Fibroblast of skin of right biceps (primary cell): ENCODE measurements at places on chromosomes 5 and 9.

GRCh38 chr5:170644501-170644900 lies 139.0 kb upstream of the GABRP start:
- no peak for DNase-seq

DNA sequence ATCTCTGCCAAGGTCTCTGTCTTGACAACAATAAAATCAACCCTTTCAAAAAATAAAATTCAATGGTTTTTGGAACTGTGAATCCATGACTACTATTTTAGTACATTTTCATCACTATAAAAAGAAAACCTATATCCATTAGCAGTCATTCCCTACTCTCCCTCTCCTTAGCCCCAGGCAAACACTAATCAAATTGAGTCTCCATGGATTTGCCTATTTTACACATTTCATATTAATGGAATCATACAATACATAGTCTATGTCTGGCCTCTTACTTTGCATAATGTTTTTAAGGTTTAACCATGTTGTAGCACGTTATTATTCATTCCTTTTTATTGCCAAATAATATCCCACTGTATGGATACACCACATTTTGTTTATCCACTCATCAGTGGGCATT lies 24.1 kb downstream of the RIGI start:
- DNase-seq, result no peak

- DNase-seq, result no peak
Measured at GRCh38 chr9:101999441-101999840, 261.0 kb upstream of the GRIN3A start.

DNA sequence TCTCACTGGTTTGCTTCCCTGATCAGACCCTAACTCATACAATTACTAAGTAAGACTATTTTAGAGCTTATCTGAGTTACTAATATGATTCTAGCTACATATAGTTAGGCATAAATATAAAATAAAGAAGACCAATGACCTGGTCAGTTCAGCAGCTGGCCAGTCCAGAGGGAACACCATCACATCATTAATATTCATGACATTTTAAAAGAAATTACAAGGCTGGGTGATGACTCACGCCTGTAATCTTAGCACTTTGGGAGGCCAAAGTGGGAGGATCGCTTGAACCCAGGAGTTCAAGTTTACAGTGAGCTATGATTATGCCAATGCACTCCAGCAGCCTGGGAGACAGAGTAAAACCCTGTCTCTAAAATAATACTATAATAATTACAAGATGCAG lies 37.0 kb upstream of the CDC42SE2 start:
- DNase-seq, result no peak

DNA sequence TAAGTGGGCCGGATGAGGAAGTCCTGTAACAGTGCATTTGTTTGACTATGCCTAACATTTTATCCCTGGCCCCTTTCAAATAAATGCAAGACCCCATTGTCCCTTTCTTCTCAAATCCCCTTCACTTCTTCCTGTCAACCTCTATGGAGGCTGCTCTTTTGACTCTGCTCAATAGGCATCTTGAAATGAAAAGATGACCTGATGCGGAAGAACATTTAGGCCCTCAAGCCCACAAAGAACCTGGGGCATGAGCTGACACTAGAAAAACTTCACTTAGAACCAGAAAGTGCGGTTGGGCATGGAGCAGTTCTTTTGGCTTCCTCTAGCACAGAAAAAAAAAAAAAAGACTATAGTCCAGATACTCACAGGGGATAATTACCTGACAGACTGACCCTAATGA lies 1434.7 kb upstream of the WWC1 start:
- no peak for DNase-seq
